ENCODE measurements at places on chromosomes 1 and 21.

DNA sequence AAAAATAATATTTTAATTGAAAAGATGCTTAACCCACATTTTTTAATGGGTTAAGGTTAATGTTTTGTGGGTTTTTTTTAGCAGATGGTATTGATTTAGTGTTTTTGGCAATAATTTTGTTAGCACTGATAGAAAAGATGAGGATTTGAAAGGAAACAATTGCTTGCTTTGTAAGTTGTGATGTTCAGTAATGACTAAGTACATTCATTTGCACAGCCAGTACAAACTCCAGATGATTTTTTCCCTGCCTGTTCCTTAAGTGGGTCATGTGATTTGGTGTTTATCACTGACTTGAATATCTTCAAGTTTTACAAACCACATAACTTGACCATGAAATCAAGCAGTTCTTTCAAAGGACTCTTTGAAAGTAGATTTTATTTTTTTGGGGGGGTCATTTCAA, 15.0 kb downstream of the DISP1 start:
- no peak for DNase-seq

DNA sequence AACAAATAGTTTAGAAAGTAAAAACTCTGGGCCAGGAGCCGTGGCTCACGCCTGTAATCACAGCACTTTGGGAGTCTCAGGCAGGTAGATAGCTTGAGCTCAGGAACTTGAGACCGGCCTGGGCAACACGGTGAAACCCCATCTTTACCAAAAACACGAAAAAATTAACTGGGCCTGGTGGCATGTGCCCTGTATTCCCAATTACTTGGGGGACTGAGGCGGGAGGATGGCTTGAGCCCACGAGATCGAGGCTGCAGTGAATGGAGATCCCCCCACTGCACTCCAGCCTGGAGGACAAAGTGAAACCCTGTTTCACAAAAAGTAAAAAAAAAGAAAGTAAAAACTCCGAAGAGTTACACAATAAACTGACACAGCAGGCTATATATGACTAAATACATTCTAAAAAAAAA, 10.6 kb downstream of the CEP170 start:
- no peak for DNase-seq

GRCh38 chr1:80101159-80101558, 1094.6 kb upstream of the ADGRL4 start:
- DNase-seq, result no peak

DNA sequence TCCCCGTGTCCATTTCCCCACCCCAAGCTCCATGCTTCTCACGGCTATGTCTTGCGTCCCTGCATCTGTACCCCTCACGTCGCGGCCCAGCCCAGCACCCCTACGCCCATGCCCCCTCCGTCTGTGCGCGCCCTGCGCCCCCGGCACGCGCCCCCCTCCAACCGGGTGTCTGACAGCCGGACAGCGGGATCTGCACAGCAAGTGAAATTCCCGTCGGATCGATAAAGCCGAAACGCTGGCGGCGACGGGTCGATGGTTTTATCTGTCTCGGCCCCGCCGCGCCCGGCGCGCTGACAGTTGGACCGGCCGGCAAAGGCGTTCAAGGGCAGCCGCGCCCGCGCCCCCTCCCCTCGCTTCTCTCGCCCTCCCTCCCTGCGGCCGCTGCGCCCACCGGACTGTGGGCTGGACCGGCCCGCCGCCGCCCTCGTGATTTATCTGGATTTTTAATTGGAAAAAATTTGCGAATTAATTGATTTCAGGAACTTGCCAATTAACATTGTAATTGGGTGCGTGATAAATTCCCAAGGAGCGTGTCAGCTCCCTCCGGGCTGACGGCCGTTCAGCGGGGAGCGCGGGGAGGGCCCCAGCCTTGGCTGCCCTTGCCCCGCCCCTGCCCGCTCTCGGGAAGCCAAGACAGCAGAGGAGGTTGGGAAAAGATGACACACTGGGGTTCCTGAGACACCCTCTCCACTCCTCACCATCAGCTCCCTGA, 57.1 kb downstream of the TMEM53 start:
- no peak for DNase-seq

DNA sequence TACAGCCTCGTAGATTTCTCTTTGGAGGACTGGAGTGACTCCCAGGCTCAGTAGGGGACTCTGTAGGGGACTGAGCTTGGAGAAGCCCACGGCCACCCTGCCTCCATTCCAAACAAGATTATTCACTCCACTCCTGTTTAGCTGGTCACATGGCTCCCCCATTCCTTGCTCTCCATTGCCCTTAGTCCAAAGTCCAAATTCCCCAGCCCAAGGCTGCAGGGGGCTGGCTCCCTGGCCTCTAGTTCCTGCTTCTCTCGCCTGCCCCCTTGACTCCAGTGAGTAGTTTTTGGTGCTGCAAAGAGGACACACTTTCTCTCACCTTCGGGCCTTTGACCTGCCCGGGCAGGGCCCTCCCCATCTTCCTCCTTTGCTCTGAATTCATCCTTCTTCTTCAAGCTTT, 403.3 kb downstream of the KIF26B start:
- no peak for DNase-seq

DNA sequence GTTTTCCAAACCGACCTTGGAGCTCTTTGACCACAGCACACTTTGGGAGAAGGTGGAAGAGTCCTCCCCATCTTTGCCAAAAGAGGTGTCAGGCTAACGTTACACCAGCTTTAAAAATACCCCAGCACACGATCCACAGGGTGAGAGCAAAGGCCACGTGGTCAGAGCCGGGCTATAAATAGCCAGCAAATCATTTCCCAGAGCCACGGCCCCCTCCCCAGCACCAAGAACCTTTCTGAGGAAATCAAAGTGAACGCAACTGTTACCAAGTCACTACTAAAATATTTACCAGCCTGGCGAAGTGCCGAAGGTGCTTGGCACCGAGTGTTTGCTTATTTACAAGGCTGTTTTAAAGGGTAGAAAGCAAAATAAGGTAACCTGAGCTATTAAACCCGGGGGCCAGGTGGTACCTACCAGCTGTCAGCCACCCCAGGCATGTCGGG, 72.4 kb downstream of the CASZ1 start:
- peak; percentile 99 for DNase-seq

DNA sequence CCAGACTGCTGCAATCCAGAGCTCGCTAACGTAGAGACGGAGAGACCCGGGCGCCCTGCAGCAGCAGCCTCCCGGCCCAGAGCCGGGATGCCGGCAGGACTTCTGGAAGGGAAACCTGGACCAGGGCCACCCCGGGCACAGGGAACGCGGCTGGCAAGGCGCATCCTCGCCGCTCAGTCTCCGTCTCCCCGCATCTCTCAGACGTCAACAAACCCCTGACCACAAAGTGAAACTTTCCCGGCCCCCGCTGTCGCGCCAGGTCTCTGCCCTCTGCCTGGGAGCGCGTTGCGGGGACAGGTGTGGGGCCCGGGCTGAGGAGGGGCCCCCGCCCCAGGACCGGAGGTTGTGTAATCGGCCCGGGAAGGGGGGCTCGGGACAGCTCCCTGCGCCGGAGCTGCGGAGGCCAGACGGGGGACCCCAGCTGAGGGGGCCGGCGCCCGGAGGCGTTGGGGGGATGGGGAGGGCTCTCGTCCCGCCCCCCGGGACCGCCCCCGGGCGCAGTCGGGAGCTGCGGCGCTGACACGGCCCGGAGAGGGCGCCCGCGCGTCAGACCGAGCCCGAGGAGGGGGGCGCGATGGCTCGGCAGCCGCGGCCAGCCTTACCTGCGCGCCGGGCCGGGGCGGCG, 116.6 kb upstream of the HIVEP3 start:
- peak; percentile 64 for DNase-seq

- no peak for DNase-seq
These were observed 32.2 kb downstream of the EVI5 start for GRCh38 chr1:92752719-92753118.

- no peak for DNase-seq
These were observed 13.7 kb downstream of the NMNAT2 start for GRCh38 chr1:183404476-183404875.

DNA sequence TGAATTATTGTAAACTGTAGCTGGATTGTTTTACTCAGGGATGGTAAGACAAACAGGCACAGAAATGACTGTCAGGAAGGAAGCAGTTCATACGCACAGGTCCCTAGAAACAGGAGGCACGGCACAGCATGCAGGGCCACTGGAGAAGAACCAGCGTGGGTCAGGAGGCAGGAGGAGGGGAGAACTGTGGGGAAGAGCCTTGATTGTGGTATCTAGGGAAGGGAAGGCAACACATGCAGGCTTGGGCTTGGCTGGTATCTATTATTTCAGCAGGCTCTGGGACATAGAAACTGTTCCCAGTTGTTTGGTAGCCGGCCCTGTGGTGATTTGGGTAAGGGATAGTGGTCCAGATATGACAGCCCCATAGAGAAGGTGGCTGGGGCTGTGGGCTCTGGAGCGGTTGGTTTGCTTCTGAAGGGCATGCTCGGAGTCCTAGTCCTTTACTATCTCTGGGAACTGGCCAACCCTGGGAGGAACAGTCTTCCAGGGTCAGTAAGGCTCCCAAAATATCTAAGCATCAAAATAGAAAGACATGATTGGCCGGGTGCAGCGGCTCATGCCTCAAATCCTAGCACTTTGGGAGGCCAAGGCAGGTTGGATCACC, 43.1 kb upstream of the CCSAP start:
- no peak for DNase-seq

GRCh38 chr1:20974069-20974468, 187.0 kb upstream of the HP1BP3 start:
- no peak for DNase-seq

GRCh38 chr1:17060306-17060749, 6.5 kb upstream of the SDHB start:
- no peak for DNase-seq

- peak; percentile 38 for DNase-seq
These were observed 369.7 kb downstream of the RRAGC start for GRCh38 chr1:38489844-38490270.

DNA sequence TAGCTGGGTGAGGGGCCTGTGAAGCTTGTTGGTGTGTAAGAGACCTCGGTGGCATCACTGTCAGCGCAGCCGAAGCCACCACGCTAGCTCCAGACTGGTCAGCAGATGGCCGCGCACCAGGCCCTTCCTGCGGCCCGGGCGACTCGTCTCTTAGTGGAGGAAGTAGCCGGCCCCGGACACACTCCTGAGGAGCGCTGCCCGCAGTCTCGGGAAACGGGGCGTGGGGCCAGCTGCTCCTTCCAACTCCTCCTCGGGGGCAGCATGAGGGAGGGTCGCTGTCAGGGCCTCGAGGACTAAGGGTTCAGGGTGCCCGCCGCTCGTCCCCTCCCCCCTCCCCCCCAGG, 20.4 kb downstream of the H3-3A start:
- DNase-seq, result no peak

DNA sequence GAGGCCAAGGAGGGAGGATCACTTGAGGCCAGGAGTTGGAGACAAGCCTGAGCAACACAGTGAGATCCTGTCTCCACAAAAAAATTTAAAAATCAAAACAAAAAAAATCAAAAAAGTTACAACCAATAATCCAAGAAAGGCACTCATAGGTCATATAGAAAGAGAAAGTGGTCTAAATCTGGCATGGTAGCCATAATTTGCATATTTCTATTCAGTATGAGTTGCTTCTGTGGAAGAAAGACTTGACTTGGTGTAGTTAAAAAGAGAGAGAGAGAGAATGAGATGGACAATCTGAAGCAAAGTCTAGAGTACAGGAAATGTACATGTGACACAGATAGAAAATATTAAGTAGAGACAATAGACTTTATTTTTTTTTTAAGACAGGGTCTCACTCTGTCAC, 22.5 kb downstream of the JMJD4 start:
- DNase-seq, result no peak
